ENCODE measurements at places on chromosomes 4 and X. TPM values are rescaled to one million over a fixed set of nuclear protein-coding genes. Genes with fewer than 3 reads are reported as not detected.
A peak's percentile ranks its signal among the peaks of the same experiment; 100 is the strongest.

- peak; percentile 83 for DNase-seq
Observed at GRCh38 chr4:179307297-179308136, 1865.3 kb upstream of the AGA start.

PCYT1B gene
- 16.5 TPM for total RNA-seq

MAGIX gene
- 2.1 TPM for total RNA-seq

- peak; percentile 49 for DNase-seq
Observed at GRCh38 chr4:100190643-100191600, 654 bp upstream of the DDIT4L start.

TACC3 gene
- total RNA-seq, result 120 TPM

PRSS12 gene
- total RNA-seq, result 7.5 TPM

- no peak for DNase-seq
Observed at GRCh38 chr4:120869613-120870278, 52.8 kb downstream of the PRDM5 start.

- no peak for DNase-seq
Observed at GRCh38 chrX:2340991-2341390, 159.8 kb downstream of the DHRSX start.
